CD8-positive, alpha-beta T cell (primary cell): ENCODE measurements at places on chromosomes 1 and 21.

GRCh38 chr1:168297019-168297730 is 16.5 kb downstream of the TBX19 start:
- DNase-seq = no peak

- DNase-seq = no peak
These were observed 104.5 kb downstream of the KCNJ6 start for GRCh38 chr21:37811711-37812110.

GRCh38 chr1:229758101-229759036 is 132.3 kb downstream of the URB2 start:
- DNase-seq = no peak

DNA sequence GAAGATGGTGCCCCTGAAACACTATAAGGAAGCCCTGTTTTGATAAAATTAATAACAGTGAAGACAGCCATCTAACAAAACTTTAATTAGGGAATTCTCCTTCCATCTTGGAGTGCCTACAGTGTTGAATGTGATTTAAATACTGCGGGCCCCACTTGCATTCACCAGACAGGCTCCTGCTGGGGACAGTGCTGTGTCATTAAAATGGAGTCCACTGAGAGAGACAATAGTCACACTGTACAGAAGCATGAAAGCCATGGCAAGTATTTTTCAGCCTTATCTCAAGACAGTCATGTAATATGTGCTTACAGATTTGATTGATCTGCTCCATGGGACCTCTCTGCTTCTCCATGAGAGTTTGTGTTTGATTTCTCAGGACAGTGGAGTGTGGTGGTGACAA is 29.7 kb upstream of the ZBTB18 start:
- DNase-seq = no peak

- no peak for DNase-seq
These were observed 38.1 kb downstream of the MRAP start for GRCh38 chr21:32336711-32337110.
